ENCODE measurements at places on chromosomes 11 and 22.

DNA sequence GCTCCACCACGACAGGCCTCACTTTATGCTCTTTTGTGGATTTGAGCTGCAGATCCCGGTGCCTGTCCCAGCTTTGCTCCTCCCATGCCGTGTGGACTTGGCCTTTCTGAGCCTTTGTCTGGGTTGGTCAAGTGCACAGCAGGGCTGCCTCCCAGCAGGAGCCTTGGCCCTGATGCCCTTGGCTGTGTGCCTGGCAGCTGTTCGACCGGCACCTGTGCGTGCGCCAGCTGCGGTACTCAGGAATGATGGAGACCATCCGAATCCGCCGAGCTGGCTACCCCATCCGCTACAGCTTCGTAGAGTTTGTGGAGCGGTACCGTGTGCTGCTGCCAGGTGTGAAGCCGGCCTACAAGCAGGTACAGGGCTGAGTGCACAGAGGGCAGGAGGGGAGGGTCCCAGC, 46.5 kb downstream of the MYO7A start:
- DNase-seq: no peak

DNA sequence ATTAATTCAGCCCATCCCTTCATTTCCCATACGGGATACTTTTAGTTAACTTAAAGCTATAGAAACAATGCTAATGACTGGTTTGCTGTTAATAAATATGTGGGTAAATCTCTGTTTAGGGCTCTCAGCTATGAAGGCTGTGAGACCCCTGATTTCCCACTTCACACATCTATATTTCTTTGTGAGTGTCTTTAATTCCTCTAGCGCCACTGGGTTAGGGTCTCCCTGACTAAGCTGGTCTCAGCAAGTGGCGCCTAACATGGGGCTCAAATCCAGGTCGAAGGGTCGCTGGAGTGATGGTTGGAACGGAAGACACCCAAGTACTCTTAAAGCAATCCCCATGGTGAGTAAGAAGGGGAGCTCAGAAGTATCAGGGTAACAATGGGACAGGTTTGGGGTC, 14.4 kb upstream of the OOSP1 start:
- no peak for DNase-seq

GRCh38 chr11:119389611-119390254, 8.2 kb upstream of the USP2 start:
- no peak for DNase-seq

- no peak for DNase-seq
Measured at GRCh38 chr11:16902781-16903378, 111.3 kb downstream of the PLEKHA7 start.

Data from activated T-cell treated with anti-CD3 and anti-CD28 coated beads for 24 hours (primary cell).